ENCODE measurements at places on chromosomes 6 and 20. TPM values are rescaled to one million over a fixed set of nuclear protein-coding genes. Genes with fewer than 3 reads are reported as not detected.

The VSX1 gene
- total RNA-seq: not detected

- DNase-seq: no peak
These were observed 197.0 kb upstream of the FKBP1C start for GRCh38 chr6:63014290-63014689.

DNA sequence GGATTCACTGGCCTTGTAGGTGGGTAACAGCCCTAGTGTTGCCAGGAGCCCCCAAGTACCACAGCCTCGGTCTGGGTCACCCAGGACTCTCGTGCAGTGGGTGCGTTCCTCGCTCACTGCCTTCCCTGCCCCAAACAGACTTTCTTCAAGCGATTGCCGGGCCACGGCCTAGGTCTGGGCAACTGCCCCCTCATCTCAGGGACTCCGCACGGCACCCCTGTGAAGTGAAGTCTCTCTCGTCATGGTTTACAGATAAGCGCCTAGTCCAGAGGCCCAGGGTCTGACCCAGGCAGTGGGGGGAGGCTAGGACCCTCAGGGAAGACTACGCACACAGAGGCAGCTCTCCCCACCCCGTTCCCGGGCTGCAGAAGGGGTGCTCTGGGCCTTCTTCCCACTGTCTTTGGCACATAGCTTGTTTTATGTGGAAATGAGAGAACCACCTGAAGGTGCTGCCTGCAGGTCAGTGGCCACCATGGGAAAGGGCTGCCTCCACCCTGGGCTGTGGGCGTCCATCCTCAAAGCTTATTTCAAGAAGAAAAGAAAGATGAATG lies 220.8 kb downstream of the ERMARD start:
- peak; percentile 3 for DNase-seq

DNA sequence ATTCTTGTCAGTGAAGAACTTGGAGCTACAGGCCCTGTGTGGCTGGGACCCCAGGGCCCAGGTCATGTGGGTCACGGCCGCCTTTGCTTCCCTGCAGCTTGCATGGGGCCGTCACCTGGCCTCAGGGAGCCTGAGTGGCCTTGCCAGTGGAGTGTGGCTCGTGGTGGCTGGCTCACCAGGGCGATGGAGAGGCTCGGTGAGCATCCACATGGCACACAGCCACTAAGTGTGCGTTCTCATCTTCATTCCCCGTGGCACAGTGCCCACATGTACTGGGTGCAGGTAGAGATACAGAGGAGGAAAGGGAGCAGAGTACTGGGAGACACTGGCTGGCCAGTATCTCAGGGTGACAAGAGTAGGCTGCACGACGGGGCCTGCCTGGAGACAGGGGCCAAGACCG lies 21.5 kb downstream of the MANBAL start:
- DNase-seq: no peak

DNA sequence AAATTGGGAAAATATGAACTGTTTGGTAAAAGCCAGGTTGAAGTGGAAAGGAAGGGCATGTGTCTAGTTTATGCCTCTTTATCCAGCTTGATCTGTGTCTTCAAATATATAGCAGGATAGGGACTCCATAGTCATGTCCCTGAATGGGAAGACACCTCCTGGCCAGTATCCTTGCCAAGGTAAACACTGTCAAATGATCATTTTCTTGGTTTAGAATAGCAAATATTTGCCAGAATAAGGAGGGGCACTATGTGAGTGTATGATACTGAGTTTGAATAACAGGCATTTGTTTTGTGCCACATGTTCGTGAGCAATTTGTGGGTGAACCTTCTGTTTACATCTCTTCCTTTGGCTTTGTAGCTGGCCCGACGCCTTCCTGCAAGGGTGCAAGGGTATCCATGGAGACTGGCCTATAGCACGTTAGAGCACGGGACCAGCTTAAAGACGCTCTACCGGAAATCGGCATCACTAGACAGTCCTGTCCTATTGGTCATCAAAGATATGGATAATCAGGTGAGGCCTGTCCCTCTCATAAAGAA lies 34.2 kb upstream of the HINT3 start:
- DNase-seq: no peak

The EPHA7 gene
- total RNA-seq: 12.1 TPM

The POM121L2 gene
- total RNA-seq: 1.3 TPM

- no peak for DNase-seq
These were observed 55.0 kb downstream of the NOX3 start for GRCh38 chr6:155400654-155400965.

DNA sequence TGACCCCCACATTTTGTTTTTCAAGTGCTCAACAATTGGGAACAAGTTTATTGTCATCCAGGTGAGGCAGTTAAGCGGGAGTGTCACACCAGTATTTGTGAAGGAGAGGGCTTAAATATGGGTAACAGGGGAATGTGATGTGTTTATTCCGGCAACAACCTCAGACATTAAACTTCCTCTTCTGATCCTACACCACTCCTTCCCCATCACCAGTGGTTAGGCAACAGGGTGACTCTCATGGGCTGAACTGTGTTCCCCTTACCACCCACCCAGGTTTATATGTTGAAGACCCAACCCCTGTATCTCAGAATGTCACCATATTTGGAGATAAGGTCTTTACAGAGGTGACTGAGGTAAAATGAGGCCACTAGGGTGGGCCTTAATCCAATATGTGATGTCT lies 52.1 kb upstream of the RNF182 start:
- DNase-seq: no peak

GRCh38 chr20:49283703-49284625 lies 6.1 kb upstream of the ZNFX1 start:
- DNase-seq: no peak

All from endothelial cell (in vitro differentiated cells).